ENCODE measurements at places on chromosomes 3 and 15.

DNA sequence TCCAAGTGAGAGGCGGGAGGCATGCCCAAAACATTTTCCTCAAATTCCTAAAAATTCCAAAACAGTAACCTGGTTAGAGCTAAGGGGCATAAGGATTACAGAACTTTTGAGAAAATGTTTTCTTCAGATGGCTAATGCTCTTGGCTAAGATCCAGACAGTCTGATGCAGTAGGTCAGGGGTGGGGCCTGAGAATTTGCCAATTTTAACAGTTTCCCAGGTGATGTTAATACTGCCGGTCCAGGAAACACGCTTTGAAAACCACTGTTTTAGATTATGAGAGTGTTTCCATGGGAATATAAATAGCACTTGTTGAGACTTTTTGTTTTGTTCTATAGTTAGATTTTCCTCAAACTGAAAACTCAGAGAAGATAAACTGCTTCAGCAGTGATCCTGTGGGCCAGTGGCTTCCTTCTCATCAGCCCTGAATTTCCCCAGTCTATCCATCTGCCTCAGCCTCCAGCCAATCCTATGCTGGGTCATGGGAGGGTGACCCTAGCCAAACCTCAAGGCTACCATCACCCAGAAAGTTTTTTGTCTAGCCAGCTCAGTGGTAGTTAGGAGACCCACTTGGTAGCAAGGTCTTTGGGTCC is 71.6 kb upstream of the ACP3 start:
- no peak for DNase-seq

- DNase-seq, result no peak
Measured at GRCh38 chr3:45819543-45819942, 22.4 kb downstream of the LZTFL1 start.

DNA sequence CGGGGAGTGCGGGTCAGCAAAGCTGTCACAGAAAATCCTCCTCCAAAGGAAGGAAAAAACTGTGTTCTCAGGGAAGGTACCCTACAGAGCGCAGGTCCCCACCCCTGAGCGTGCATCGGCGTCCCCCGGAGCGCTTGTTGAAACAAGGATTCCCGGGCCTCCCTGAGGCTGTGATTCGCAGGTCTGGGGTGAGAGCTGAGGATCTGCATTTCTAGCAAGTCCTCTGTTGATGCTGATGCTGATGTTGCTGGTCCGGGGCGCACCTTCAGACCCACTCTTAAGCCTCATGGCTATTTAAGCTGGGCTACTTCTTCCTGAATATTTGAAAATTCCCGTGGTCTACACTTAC is 226.2 kb upstream of the IGF1R start:
- no peak for DNase-seq

- no peak for DNase-seq
Measured at GRCh38 chr3:36250191-36250590, 130.1 kb upstream of the STAC start.

DNA sequence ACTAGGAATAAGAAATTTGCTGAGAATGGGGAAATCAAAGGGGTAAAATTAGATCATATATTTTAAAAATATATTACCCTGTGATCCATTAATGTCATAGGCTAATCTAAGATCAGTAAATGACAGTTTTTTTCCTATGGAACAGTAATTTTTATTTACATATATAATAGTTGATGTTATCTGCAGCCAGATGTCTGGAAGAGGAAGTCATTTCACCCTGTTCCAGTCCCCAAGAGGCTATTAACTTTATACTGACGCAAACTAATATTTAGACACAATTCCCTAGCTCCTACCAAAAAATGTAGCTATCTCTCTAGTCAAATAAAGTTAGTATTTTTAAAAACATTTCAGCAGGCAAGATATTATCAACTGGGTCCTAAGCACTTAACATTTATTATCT is 558.0 kb downstream of the MECOM start:
- no peak for DNase-seq

DNA sequence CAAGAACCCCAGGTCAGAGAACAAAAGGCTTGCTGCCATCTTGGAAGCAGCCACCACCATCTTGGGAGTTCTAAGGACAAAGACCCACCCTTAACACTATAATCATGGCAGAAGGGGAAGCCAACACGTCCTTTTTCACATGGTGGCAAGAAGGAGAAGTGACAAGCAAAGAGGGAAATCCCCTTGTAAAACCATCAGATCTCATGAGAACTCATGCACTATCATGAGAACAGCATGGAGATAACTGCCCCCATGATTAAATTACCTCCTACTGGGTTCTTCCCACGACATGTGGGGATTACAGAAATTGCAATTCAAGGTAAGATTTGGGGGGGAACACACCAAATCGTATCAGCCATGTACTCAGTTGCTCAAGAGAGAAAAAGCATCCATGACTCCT is 21.1 kb upstream of the GBE1 start:
- DNase-seq, result no peak

DNA sequence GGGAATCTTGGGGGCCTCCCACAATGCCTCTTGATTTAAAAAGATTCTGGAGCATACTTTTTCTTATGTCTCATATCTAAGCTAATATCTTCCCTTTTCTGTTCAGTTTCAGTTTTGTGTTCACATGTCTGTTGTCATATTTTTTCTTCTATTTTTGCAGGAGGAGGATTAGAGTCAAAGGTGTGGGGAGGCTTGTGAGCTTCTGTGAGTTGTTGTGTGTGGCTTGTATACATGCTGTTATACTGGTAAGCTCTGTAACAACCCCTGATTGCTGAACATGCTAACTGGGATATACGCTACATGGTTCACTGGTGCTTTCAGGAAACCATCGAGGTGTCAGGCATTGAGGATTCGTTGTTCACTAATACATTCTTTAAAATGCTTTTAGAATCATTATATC is 83.5 kb downstream of the SLC25A26 start:
- no peak for DNase-seq

All from Jurkat, Clone E6-1 (cell line).